Neural progenitor cell (in vitro differentiated cells): ENCODE measurements at places on chromosomes 7 and 10.

DNA sequence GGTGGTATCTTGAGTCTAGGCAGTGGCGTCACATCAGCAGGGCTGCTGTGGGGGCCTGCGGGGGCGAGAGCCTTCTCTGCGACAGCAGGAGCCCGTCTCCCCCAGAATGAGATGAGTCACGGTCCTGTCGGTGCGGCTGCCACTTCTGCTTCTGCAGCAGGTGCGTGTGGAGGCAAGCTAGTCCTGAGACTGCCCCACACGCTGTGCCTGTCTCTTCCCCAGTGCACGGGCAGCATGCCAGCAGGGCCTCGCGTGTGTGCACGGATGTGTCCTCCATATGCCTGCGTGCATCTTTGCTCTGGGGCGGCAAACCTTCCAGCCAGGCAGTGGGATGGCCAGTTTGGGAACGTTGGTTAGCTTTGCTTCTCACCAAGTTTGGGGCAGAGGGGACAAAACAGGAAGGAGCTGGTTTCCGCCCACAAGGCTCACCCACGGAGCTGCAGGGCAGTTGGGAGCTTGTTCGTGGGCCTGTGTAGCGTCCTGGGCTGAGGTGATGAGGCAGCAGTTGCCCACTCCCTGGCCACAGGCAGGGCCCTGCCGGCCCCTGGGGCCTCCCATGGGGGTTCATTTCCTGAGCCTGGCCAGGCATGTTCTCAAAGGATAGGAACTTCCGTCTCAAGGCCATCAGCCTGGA, 60.8 kb upstream of the PPIF start:
- no peak for DNase-seq

- DNase-seq: no peak
These were observed 31.6 kb downstream of the DYDC1 start for GRCh38 chr10:80324891-80325364.

DNA sequence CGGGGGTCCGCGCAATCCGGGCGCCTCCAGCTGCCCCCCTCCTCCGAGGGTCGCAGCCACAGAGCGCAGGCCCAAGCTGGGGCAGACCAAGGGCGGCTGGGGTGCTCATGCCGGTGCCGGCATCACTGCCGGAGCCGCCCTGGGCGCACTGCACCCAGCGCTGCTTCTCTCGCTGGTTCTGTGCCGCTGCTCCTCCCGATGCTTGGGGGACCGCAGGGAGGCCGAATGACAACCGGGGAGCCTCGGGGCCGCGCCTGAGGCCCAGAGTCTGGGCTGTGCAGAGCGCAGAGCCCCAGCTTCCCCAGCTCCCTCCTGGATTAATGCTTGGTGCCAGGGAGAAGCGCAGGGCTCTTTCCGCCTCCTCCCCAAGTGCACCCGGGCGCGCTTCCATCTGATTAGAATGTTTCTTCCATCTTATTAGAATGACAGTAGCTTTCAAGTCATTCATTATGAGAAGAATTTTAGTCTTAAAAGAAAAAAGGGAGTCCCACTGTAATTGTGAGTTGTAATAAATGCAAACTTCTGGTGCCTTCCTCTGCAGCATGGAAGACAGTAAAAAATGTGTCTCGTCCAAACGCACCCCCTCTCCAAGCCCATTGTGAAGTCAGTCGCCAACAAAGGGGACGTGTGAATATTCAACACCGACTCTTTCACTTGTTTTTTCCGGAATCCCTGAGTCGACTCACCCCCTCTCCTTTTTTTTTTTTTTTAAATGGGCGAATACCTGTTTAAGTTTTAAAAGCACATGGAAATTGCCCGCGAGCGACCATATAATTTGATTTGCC, 19.5 kb upstream of the PTF1A start:
- no peak for DNase-seq

GRCh38 chr7:145212050-145212449, 376.2 kb upstream of the TPK1 start:
- no peak for DNase-seq

- peak; percentile 41 for DNase-seq
These were observed 217.9 kb downstream of the OTUD1 start for GRCh38 chr10:23656735-23657134.

DNA sequence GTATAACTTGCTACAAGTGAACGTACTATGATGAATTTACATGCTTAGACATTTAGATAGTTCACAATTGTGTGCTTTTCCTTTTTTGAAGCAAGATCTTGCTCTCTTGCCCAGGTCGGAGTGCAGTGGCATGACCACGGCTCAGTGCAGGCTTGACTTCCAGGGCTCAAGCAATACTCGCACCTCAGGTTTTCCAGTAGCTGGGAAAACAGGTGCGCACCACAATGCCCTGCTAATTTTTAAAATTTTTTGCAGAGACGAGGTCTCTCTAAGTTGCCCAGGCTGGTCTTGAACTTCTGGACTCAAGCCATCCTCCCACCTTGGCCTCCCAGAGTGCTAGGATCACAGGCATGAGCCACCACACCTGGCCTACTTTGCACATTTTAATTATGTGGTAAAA, 1.8 kb downstream of the GPR15LG start:
- DNase-seq: no peak

DNA sequence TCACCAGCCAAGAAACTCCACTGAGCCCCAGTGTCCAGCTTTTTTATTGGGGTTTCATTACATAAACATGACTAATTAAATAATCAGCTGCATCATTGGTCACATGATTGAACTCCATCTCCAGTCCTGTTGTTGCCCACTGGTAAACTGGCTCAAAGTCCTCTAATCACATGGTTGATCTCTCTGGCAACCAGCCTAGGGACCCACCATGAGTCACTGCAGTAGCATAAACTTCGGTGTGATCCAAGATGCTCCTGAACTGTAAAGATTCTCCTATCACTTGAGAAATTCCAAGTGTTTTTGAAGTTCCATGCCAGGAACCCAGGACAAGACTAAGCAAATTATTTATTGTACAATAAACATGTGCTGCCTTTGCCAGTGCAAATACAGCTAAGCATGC, 130.4 kb upstream of the AUTS2 start:
- no peak for DNase-seq

GRCh38 chr7:151796091-151796870, 80.6 kb downstream of the PRKAG2 start:
- no peak for DNase-seq

- DNase-seq: no peak
These were observed 38.4 kb upstream of the HSPA12A start for GRCh38 chr10:116780691-116781205.

- DNase-seq: no peak
These were observed 3.1 kb upstream of the ABCC2 start for GRCh38 chr10:99779335-99779734.

GRCh38 chr7:94001396-94001795, 2.8 kb downstream of the BET1 start:
- DNase-seq: no peak
